Neuronal stem cell (in vitro differentiated cells): ENCODE measurements at places on chromosomes 7 and 10.

DNA sequence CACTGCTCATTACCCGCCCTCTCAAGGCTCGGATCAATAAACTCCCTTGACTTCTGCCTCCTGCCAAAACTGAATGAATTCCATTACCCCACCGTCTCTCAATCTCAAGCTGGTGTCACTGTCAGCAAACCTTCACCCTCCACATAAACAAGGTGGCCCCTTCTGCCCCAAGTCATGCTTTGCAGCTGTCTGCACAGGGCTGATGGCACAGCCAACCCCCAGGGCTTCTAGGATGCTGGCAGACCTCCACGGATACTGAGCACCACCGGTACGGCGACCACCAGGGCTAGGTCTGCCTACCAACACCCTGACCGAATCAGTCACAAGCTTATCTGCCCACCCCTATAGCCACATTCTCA, 46.1 kb downstream of the PARD3 start:
- no peak for DNase-seq

DNA sequence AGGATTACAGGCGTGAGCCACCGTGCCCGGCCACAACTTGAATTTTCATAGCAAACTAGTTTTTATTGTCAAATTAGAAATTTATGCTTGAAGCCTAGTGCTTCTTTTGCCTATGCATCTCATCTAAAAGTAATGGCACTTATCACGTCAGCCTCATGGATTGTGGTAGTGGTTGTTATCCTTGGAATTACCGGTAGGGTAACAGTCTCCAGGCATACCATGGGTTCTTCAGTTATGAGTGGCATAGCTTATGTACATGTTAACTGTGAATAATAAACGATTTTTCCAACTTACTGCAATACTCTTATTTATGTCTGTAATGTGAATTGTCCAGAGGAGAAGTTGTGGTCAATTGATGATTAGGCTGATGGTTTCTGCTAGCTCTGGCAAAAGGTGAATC, 63.1 kb downstream of the BMPR1A start:
- DNase-seq = no peak

DNA sequence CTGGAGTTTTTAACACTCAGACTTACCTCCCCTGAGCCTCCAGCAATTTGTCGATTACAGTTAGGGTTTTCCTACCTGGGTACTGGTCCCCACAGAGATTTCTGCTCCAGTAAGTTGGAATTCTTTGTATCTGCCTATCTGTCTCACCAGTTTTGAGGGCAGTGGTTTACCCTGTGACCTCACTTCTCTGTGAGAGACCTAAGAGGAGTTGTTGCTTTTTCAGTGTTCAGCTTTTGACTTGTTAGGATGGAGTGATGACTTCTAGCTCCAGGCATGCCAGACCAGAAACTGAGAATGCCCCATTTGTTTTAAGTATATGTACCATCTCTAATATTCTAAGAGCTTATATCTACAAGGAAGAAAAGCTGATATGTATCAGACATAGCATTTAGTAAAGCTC, 42.9 kb downstream of the CSGALNACT2 start:
- no peak for DNase-seq

GRCh38 chr10:23359692-23360380, 15.2 kb upstream of the C10orf67 start:
- no peak for DNase-seq

GRCh38 chr7:137696376-137696775, 150.4 kb downstream of the DGKI start:
- DNase-seq = no peak

GRCh38 chr7:15376600-15376999, 185.2 kb downstream of the AGMO start:
- DNase-seq = no peak

DNA sequence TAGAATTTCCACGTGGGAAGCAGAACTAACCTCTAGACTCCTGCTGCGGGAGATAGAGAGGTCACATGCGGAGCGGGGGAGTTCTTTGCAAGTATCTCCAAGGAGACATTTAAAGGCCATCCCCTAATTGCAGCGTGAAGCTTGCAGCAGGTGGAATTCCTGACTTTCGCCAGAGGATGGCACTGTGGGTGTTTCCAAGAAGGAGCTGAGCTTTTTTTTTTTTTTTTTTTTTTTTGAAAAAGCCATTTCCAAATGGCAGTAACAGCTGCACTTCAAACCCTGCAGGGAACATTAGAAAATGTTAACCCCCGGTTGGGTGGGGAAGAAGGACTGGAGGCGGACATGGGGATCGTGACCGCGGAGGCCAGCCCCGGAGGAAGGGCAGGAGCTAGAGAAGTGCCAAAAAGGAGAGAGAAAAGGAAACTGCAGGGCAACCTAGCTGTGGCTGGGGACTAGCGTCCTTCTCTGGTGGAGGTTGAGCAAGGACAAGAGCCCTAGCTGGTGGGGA, 487.7 kb downstream of the TYW1 start:
- DNase-seq = peak; percentile 75

GRCh38 chr7:19437446-19437845, 271.4 kb downstream of the POLR1F start:
- DNase-seq = no peak

DNA sequence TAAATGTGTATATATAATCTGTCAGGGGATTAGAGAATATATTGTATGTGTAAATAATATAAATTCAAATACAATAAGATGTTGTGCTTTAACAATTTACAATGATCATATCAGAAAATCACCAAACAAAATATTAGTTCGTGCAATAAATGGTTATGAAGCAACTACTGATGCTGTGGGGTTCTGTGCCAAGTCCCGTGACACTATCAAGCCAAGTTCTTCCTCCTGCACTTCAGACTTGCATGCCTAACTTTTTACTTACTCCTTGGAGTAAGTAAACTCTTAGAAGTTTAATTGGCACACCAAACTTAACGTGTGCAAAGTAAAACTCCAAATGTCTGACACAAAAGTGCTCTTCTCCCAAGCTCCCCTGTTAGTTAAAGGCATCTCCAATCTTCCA, 26.5 kb upstream of the TMEM254 start:
- DNase-seq = no peak

DNA sequence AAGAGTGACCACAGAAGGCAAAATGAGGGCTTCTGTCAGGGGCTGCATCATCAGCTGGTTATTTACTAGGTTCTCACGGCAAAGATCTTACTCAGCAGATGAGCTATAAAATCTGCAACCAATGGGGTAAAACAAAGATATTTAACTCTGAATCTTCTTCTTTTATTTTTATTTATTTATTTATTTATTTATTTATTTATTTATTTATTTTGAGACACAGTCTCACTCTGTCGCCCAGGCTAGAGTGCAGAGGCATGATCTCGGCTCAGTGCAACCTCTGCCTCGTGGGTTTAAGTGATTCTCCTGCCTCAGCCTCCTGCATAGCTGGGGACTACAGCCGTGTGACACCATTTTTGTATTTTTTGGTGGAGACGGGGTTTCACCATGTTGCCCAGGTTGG, 11.3 kb downstream of the C10orf143 start:
- DNase-seq = no peak

- no peak for DNase-seq
Observed at GRCh38 chr10:102613785-102614184, 30.5 kb upstream of the TRIM8 start.

- no peak for DNase-seq
Observed at GRCh38 chr7:94525923-94526322, 16.3 kb downstream of the CASD1 start.

DNA sequence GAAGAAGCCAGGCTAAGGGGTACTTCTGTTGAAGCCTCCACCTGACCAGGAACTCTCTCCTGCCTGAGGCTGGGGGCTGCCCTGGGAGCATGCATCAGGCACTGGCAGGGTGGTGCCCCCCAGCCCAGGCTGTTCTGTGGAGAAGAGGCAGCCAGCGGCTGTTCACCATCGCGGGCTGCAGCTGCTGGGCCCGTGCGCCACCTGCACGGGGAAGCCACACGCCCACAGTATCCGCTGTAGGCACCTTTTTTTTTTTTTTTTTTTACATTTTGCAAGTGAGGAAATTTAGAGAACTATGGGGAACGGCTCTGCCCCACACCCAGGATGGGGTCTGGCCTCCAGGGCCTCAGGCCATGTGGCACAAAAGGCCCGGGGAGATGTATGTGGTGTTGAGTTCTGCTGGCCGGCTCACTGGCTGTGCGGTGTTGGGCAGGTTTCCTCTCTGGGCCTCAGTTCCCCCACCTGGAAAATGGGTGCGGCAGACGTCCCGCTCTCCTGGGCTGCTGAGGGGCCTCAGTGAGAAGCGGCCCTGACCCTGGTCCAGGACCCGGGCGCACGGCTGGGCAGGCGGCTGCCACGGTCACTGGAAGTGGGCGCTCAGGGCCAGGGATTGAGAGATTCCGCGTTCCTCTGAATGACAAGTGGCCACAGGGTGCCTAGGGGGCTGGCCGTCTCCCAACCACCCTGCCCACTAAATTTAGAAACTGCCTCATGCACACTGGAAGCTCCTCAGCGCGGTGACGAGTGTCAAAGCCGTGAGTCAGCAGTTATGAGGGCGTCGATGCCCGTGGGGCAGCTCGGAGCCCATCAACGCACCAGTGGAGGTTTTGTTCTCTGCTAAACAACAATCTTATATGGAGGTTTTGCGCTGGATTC, 8.8 kb upstream of the INTS1 start:
- no peak for DNase-seq

DNA sequence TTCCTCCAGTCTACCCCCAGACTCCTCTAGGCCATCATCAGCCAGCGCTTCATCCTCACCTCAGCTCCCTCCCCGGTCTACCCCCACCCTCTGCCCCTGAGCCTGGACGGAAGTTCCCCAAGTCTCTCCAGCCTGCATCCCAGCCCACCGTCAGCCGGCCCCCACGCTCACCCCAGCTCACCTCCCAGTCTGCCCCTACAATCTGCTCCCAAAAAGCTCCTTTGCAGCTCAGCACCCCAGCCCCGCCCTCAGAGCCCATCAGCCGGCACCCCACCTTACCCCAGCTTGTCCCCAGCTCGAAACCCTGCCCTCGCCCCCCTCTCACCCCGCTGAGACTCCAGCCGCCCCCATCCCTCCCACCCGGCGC, 322 bp upstream of the RAMP3 start:
- DNase-seq = no peak

- DNase-seq = no peak
Observed at GRCh38 chr10:74380795-74381194, 229.8 kb downstream of the ADK start.

GRCh38 chr10:31464552-31464951, 145.5 kb downstream of the ZEB1 start:
- DNase-seq = no peak

DNA sequence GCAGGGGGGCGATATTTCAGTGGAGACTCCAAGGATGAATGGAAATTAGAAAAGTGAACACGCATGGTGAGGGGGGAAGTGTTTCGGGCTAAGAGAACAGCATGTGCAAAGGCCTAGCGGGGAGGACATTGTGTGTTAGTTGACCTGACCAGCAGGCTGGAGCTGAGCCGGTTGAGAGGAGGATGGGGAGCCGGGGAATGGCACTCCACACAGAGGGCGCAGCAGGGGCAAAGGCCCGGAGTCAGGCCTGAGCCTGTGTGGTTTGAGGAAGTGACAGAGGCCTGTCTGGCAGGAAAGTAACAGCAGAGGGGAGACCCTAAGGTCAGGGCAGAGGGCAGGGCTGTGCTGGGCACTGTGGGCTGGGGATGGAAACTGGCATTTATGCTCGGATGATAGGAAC, 83.2 kb upstream of the ZNF479 start:
- no peak for DNase-seq
